ENCODE measurements at places on chromosomes 7 and 10.

- DNase-seq, result no peak
Measured at GRCh38 chr10:66782776-66783175, 143.1 kb upstream of the LRRTM3 start.

DNA sequence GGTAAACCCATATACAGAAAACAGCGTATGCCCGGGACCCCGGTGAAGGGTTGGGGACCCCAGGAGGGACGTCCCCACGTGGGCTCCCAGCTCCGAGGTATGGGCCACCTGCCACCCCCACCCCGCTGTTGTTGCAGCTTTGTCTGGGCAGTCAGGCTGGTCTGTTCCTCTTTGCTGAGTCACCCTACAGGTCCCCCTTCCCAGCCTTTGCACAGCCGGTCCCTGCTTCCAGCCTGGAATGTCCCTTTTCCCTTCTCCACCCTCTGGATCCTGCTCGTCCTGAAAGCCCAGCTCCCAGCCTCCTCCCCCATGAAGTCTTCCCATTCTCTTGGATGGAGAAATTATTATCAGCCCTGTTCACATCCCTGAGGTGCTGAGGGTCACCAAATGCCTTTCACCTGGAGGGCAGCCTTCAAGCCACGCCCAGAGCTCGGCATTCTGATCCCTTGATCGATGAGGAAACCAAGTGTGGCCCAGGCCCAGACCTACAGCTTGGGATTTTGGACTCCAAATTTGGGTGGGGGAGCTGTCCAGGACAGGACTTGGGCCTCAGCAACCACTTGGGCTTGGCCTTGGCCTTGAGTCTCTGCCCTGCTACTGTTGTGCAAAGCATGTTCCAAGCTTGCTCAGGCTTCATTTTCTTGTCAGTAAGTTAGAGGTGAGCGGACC is 2.6 kb downstream of the CLDN4 start:
- DNase-seq, result no peak

GRCh38 chr10:131000743-131001142 is 310.8 kb downstream of the TCERG1L start:
- DNase-seq, result no peak

DNA sequence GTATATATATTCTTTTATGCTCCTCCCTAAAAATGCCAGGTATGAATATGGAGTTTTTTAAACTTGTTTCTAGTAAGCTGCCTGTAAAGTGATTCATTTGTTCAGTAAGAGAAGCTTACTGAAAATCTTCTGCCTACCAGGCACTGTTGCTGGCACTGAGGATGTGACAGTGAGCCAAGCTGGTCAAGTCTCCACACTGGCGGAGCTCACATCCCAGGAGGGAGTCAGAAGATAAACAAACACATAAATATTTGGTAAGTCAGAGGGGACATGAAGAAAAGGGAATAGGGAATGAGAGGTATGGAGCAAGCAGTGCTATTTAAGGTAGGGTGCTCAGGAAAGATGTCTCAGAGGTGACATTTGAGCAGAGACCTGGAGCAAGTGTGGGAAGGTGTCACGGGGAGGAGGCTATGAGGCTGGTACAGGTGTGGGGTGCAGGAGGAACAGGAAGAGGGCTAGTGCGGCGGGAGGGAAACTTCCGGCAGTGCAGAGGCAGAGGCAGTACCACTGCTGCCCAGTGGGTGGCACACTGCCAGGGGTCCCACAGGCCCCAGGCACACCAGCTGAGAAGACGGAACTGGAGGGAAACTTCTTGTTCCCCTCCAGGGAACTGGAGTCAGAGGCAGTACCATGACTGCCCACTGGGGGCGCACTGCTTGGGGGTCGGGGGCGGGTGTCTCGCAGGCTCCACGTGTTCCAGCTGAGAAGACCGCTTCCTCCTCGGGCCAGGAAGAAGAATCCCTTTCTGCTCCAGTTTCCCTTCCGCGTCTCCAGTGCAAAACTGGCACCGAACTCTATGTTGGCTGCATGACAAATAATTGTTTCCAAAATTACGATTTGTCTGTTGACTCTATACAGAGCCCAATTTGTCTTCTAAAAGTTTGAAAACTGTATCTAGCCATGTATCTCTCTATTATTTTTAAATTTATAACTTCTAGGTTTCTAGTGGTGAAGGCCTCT is 161.0 kb downstream of the TEX36 start:
- DNase-seq, result peak; percentile 53

- no peak for DNase-seq
Measured at GRCh38 chr10:5442065-5442989, 30.0 kb downstream of the NET1 start.

GRCh38 chr10:62199584-62199983 is 69.1 kb downstream of the RTKN2 start:
- no peak for DNase-seq

DNA sequence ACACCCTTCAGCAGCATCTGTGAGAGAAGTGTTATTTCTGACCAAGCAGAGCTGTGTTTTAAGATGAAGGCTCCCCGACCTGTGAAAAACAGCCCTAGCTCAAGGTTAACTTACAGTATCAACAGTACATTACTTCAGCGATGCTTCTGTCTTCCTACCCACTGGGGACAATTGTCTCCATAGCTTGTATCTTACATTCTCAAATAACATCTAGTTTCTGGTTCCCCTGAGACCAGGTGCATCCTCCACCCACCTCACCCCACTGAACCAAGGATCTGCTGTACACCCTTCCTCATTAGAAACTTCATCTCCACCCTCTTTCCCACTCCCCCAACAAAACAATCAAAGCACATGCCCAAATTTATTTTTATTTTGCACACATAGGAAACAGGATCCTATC is 102.0 kb downstream of the VOPP1 start:
- DNase-seq, result no peak

- DNase-seq, result no peak
Measured at GRCh38 chr7:132084776-132085388, 491.4 kb downstream of the PLXNA4 start.

DNA sequence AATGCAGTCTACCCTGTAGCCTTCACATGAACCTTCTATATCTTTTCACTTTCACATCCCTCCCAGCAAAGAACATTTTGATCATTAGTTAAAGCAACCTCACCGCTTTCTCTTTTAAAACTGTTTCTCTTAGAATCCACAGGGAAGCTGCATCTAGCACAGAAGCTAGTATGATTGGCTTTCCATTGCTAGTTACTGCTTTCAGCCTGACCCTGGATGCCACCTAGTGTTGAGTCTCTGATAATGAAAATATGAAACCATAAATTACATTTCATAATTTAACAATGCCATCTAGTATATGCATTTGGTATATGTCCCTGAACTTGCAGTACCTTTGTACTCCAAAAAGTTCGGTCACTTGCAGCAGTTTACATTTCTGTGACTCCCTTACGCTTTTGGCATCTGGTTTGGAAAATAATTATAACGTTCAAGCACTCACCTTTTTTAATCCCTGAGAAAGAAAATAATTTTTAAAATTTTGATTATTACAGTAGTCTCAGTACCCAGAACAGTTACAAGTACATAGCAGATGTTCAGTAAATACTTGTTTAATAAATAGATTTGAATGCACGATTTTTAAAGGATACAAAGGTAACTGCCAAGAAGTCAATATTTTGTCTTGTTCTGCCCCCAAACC is 22.7 kb downstream of the CISD1 start:
- DNase-seq, result peak; percentile 8

- DNase-seq, result no peak
Measured at GRCh38 chr10:42989481-42989921, 87.4 kb upstream of the RET start.

- no peak for DNase-seq
Measured at GRCh38 chr10:72252972-72253371, 20.8 kb upstream of the DDIT4 start.

All from MG63 (cell line).